ENCODE measurements at places on chromosomes 7 and 10.

DNA sequence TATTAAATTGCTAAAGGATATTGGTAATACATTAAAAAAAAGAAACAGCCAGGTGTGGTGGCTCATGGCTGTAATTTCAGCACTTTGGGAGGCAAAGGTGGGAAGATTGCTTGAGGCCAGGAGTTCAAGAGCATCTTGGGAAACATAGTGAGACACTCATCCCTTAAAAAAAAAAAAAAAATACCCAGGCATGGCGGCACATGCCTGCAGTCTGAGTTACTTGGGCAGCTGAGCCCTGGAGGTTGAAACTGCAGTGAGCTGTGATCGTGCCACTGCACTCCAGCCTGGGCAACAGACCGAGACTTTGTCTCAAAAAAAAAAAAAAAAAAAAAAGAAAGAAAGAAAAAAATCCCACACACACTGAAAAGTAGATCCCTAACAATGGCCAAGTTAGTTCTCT is 59.7 kb downstream of the MACC1 start:
- DNase-seq: no peak

DNA sequence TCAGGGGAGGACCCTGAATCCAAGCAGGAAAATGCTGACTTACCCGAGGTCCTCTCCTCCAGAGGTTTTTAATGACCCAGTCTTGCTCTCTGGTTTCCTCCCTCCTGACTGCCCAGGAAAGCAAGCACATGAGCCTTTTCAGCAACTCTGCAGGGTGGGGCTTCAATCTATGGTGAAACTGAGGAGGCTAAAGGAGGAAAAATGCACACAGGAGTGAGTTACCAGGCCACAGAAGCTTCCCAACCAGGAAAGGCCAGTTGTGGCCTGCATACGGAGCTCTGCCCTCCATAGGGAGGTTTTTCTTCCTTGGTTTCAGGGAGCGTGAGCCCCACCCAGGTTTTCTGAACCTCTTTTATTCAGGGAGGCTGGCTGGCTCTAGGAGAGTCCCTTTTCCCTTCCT is 14.1 kb upstream of the DLG5 start:
- no peak for DNase-seq

DNA sequence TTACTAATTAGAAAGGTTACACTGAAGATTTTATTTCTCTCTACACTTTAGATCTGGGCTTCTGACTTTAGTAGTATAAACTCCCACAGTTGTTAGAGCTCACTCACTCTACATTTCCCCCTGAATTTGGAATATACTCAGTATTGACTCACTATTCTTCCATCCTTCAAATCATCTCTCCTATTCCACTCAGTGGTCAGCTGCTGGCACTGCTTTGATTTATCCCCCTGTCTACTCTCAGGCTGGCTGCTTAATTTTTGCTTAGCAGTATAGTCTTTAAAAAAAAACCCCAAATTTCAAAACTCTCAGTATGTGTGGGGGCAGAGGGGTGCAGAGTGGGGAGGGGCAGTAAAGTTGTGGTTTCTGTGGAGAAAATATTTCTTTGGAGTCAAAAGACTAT is 68.9 kb downstream of the CDK6 start:
- no peak for DNase-seq

- no peak for DNase-seq
Measured at GRCh38 chr10:34539533-34540315, 275.4 kb downstream of the PARD3 start.

GRCh38 chr7:6268023-6268900 is 4.2 kb downstream of the CYTH3 start:
- no peak for DNase-seq

- DNase-seq: no peak
Measured at GRCh38 chr10:119477444-119477843, 65.1 kb downstream of the RGS10 start.

DNA sequence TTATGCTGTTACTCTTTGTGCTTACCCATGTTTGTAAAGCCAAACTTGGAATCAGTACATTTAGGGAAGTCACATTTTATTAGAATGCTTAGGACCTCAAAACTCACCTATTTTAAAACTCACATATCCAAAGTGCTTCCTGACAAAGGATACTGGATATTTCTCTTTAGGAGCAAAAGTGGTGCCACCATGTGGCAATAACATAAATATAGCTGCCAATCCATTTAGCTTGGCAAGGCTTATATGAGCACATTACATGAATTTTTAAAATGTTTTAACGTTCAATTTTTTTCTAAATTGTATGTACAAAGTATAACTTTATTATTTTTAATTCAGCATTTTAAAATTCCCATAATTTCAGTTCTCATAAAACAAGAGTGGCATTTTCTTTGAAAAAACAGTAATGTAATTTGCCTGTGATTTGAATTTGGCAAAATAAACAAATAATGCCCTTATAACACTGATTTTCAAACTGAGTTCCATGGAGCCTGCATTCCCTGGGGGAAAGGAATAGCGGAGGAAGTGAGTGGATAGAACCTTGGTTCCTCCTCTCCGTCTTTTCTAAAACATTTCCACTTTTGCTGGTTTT is 75.4 kb downstream of the HDAC9 start:
- no peak for DNase-seq

DNA sequence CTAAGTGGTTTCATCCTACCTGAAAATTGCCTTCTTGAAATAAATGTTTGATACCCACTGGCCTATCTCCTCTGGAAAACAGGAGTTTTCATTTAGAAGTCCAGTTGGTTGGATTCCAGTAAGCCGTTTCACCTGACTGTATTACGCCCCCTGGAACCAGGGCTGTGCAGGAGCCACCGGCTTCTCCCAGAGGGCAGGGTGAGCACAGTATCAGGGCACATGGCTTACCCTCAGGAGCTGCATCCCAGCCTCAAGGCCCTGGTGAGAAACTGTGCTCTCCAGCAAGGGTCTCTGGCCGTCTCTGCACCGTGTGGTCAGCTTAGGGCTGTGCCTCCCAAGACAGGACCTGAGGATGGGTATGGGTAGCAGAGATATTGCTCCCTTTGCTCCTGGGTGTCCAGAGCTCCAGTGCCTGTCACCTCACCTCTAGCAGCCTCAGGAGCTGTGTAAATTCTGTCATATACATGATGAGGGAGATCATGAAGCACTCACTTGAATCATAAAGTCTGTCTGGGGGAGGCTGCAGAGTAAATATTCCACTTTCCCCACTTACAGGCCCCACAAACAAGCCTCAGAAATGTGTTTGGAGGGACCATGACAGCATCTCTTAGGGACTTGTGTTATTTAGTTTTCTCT is 109.6 kb upstream of the SAMD8 start:
- no peak for DNase-seq

- no peak for DNase-seq
Measured at GRCh38 chr10:100962351-100963080, 6.8 kb upstream of the SEMA4G start.

GRCh38 chr10:96441322-96441885 is 72.3 kb downstream of the TLL2 start:
- DNase-seq: no peak

DNA sequence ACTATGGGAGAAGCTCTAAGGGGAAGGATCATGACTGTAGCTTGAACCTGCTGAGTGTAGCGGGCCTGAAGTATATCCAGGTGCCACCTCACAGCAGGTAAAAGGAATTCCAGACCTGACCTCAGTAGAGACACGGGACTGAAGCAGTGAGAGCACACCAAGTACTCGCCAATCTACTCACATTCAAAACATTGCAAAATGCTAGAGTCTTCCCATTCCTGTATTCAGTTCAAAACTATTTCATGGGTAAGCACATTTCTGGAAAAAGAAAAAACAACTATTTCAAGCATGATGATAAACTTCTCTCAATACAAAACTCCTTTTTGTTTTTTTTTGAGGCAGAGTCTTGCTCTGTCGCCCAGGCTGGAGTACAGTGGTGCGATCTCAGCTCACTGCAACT is 121.9 kb upstream of the AUTS2 start:
- no peak for DNase-seq

All from ascending aorta (tissue), 2 donors.